Stimulated activated CD8-positive, alpha-beta memory T cell treated with anti-CD3 and anti-CD28 coated beads, Interleukin-4, amount 100 ng/mL, for 48 hours (primary cell): ENCODE measurements at places on chromosomes 13 and 19.

- DNase-seq: peak; percentile 95
Observed at GRCh38 chr19:40529093-40529954, 47.3 kb upstream of the SHKBP1 start.

- DNase-seq: no peak
Observed at GRCh38 chr19:55959996-55960675, 12.5 kb downstream of the NLRP8 start.

- DNase-seq: no peak
Observed at GRCh38 chr19:23262920-23263319, 12.7 kb upstream of the ZNF724 start.

DNA sequence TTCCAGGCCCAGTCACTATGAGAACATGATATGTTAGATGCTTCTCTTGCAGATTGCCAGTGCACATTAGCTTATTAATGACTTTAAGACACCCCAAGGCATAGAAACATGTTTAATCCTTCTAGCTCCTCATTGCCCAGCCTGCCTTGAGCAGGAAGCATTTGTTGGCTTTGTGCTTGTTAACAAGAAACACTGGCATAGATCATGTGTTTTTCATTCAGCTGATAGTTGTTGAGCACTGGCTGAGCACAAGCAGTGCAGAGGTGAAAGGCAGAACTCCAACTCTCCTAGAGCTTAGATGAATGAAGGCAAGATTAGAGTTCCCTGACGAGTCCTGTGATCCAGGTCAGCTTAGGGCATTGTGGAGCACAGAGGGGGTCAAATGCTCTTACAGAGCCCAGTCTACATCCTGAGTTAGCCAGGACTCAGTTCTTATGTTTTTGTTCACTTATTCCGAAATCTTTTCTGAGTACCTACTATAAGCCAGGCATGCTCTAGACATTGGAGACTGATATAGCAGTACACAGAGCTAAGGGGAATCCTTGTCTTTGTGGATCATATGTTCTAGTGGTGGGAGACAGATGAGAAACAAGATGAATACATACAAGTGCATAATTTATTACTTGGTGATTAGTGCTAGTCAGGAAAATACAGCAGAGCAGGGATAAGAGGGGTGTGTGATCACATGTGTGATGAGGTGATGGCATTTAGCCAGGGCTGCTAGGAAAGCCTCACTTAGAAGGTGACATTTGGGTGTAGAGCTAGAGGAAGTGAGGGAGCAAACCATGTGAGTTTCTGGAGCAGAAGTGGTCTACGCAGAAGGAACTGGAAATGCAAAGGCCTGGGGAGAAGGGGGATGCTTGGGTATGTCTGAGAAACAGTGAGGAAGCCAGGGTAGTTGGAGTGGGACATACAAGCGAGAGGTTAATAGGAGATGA, 101.2 kb downstream of the WASF3 start:
- DNase-seq: no peak

DNA sequence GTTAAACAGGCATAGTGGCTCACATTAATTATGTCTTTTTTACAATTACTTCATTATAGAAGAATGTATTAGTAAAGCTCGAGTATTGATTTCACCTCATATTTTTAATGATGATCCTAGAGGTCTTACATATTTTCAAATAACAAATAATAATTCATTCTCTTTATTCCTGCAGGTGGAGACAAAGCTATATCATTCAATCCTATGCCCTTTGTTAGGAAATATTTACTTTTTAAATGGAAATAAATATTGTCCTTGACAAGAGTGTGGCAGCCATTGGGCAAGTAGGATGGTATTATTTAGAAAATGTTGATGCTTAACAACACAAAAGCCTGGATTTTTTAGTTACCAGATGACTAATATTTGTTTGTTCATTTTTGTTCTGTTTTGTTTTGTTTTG, 127.6 kb downstream of the COG6 start:
- DNase-seq: no peak

- no peak for DNase-seq
Observed at GRCh38 chr19:42421591-42422031, 5.6 kb downstream of the LIPE start.

- no peak for DNase-seq
Observed at GRCh38 chr13:20360041-20360491, 127.9 kb upstream of the GJB6 start.

DNA sequence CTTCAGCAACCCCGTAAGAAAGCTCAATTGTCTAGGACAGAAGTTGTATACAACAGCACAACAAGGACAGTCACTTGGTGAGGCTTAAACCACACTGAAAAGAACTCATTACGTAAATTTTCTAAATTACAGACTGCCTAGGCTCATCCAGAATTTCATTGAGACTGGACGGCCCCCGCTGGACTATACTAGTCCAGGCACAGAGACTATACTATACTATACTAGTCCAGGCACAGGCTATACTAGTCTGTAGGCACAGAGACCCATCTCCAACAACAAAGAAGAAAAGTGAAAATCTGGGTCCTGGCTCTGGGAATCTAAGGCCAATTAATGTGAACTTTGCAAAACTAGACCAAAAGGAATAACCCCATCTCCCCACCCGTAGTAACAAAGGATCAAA, 700 bp downstream of the ZNF816 start:
- DNase-seq: no peak

- DNase-seq: peak; percentile 75
Observed at GRCh38 chr19:19591133-19591825, 27.2 kb downstream of the PBX4 start.

- DNase-seq: no peak
Observed at GRCh38 chr19:53004242-53004641, 9.5 kb upstream of the ERVV-1 start.

DNA sequence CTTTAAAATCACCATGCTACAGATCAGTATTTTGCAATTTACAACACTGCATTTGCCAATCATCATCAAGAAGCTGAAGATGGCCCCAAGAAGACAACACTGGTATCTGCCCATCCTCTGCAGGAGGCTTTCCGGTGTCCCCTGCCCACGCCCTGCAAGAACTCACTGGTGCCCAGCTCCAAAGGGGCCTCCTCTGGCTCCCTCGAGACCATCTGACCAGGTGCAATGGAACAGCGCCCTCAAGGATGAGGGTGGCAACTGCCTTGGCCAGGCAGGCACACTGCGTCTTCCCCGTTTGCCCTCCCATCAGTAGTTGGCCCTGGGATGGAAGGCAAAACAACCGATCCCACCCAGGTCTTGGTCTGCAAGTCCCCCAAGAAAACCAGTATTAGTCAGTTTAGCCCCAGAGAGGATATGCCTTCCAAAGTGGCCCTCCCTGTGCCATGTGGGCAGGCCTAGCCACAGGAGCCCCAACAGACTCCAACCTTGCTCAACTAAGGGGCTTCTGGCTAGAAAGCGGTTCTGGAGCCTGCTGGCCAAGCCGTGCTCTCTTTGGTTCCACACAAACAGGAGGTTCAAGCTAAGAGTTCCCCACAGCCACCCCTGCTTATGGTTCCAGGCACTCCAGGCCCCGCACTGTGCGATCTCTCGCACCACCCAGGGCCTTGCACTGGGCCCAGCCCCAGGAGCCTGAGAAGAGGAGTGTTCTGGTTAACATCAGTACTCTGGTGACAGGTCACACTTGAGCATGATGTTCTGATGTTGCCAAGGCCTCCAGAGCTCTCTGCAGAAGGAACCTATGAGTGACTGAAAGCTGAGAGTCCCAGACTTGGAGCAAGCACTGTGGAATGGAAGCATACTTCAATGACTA, 4.7 kb downstream of the PCID2 start:
- DNase-seq: no peak

- DNase-seq: no peak
Observed at GRCh38 chr13:89862691-89863036, 1484.8 kb upstream of the MIR17HG start.

DNA sequence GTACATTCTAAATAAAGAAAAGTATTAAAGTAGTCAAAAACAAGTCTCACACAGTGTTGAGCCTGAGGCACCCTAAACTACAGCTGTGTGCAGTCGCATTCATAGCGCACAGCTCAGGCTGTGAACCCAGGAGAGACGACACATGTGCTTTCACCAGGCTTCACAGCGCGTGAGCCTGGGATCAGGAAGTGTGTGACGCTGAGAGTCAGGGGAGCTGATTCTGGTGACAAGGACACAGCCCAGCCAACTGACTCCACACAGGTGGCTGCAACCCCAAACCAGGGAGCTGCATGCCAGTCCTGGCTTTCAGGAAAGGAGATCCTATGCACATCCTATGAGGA, 41.6 kb downstream of the COL4A1 start:
- DNase-seq: no peak

- no peak for DNase-seq
Observed at GRCh38 chr19:47489072-47489914, 5.3 kb upstream of the KPTN start.

DNA sequence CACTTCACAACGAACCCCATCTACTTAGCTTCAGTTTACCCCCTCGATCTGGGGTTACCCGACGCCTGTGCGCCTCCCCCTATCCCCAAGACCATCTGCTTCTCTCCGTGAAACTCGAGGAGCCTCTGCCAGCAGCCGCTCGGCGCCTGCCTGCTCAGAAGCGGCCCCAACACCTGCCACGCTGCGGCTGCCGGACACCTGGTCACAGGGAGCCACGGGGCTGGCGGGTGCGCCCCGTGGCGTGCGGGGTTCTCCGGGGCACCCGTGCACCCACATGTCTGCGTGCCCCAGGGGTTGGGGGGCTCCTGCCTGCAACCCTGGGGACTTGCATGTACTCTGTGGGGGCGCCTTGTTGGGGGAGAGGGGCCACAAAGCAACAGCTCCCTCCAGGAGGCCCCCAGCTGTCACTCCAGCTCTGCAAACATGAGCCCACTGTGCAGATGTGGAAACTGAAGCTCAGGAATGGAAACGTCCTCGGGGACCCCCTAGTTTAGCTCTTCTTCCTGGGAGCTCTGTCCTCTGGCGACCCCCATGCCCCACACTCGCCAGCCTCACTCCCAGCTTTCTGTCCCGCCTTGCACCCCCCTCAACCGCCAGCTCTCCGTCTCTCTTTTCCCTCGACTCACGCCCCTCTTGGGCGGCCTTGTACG, 7.0 kb upstream of the SEMA6B start:
- no peak for DNase-seq

GRCh38 chr13:50744116-50744660, 99.3 kb downstream of the DLEU7 start:
- no peak for DNase-seq

- no peak for DNase-seq
Observed at GRCh38 chr19:46294494-46294893, 2.3 kb upstream of the HIF3A start.

DNA sequence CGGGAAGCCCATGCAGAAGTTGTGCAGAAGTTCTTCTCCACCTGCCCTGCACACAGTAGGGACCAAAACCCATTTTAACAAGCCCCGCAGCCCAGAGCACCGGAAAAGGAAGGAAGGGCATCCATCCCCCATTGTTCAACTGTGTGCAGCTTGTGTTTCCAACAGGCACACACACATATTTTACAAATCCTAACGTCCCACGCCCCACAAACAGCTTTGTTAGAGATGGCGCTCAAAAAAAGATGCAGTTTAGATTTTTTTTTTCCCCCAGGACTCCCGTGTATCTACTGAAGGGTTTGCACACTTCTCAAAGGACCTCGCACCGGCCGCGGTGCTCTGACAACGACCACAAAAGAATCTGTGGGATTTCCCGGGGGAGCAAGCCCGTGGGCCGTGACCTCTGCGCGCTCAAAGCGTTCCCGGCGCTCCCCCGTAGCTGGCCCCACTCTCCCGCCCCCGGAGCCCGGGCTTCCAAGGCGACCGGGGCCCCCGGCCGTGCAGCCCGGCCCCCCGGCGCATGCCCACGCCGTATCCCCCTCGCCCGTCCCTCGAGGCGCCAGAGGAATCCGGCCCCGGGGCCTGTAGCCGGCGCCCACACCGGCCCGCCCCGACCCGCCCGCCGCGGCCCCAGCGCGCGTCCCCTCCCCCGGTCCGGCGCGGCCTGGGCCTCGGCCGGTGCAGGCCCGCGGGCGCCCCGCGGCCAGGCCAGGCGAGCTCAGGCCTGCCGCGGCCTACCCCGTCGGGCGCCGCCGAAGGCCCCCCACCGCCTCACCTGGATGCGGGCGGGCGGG, 523 bp downstream of the ELAVL1 start:
- peak; percentile 44 for DNase-seq

DNA sequence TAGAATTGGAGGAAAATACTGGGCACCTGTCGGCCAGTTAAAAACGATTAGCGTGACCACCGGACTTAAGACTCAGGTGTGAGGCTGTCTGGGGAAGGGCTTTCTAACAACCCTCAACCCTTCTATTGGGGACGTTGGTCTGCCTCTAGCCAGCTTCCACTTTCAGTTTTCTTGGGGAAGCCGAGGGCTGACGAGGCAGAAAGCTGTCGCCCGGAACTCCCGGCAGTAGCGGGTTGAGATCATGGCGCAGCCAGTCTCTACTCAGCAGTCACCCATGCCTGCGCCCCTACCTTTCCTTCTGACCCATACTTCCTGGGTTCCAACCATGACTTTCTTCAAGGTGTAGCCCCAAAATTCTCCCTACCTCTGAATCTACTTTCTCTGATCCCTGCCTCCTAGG, 1424.1 kb downstream of the SLITRK1 start:
- DNase-seq: no peak

GRCh38 chr13:99982036-99982730, 599 bp downstream of the ZIC2 start:
- DNase-seq: peak; percentile 41

DNA sequence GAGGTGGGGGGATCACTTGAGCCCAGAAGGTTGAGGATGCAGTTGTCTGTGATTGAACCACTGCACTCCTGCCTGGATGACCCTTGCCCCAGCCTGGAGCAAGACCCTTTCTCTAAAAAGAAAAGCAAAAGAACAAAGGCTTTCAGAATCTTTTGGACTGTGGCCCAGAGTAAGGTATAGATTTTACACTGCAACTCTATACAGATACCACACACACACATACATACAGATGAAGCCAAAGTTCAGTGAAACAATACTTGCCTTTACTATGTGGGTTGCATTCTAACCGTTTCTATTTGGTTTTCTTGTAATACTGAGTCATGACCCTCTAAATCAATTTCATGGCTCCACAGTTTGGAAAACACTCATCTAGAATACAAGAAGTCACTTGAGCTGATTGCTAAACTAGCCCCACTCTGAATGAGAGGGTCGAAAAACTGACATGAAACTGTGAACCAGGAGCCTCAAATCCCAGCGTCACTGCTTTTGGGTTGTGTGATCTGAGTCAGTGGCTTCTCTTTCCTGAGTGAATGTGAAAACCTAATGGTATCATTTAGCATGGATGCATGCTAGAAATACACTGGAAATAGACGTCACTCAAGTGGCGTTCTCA, 756.1 kb downstream of the UQCRFS1 start:
- no peak for DNase-seq

- no peak for DNase-seq
Observed at GRCh38 chr19:53880711-53881481, 1.1 kb upstream of the PRKCG start.

- DNase-seq: peak; percentile 7
Observed at GRCh38 chr13:110359840-110360301, 52.8 kb downstream of the COL4A2 start.

GRCh38 chr19:7074705-7075282, 5.3 kb downstream of the ZNF557 start:
- DNase-seq: no peak

GRCh38 chr13:40398065-40398464, 268.4 kb downstream of the FOXO1 start:
- DNase-seq: no peak

GRCh38 chr13:27425918-27426630, 1.7 kb downstream of the GTF3A start:
- DNase-seq: peak; percentile 79

- no peak for DNase-seq
Observed at GRCh38 chr19:39183104-39183503, 13.7 kb upstream of the NCCRP1 start.
